ENCODE measurements at places on chromosomes 2 and 18.

- DNase-seq, result no peak
Measured at GRCh38 chr18:36451454-36452251, 154.1 kb downstream of the FHOD3 start.

- no peak for DNase-seq
Measured at GRCh38 chr18:55699233-55699765, 111.3 kb upstream of the TCF4 start.

DNA sequence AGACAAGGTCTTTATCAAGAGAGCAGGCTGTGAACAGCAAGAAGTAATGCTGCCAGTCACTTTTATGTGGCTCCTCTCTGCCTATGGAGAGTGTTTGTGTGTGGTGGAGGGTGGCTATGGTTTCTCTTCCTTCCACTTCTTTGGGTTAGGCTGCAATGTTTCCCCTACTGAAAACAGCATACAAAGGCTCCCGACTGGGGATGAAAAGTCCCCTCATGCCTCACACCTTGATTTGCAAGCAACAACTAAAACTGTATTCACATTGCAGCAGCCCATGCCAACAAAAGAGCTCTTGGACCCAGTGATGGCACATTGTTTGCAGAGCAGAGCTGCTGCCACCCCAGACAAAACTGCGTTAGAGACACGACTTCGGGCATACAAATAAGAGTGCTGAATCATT is 301.6 kb downstream of the SLC8A1 start:
- DNase-seq, result no peak

DNA sequence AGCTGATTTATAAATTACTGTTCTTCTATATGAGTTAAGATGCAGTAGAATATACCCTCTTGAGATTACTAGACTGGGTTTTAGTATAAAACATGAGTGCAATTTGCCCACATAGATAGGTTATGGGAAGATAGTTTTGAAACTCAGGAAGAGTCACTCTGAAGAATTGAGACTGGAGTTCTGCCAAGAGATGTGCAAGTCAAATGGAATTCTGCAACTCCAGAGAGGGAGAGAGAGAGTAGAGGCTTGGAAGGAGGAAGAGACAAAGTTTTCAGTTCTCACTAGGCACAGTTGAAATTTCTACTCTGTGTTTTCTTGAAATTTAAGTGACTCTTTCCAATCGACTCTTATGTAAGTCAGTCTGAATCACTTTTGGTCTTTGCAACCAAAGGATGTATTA is 878.8 kb downstream of the TSN start:
- DNase-seq, result no peak

- no peak for DNase-seq
Measured at GRCh38 chr2:219997341-219997851, 370.0 kb downstream of the SLC4A3 start.

- no peak for DNase-seq
Measured at GRCh38 chr2:29417630-29418029, 302.4 kb downstream of the CLIP4 start.

- no peak for DNase-seq
Measured at GRCh38 chr2:685421-685820, 8.2 kb upstream of the TMEM18 start.

DNA sequence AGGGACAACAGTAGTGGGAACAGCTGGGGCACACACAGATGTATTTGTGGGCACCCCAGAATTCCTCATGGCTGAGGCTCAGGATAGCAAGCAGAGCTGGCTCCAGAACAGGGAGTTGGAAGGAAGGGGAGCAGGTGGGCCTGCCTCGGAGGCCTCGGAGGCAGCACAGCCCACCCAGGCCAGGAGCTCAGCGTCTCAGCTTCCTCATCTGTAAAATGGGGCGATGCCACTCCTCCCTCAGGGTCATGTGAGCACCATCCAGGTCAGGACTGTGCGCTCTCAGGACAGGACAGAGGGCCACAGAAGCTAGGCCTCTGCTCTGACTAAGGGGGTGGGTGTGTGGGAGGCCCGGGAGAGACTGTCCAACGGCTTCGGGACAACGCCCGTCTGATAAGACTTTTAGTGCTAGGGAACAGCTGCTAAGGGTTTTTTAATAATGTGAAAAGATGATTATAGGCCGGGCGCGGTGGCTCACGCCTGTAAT is 106.2 kb downstream of the HDAC4 start:
- DNase-seq, result no peak

DNA sequence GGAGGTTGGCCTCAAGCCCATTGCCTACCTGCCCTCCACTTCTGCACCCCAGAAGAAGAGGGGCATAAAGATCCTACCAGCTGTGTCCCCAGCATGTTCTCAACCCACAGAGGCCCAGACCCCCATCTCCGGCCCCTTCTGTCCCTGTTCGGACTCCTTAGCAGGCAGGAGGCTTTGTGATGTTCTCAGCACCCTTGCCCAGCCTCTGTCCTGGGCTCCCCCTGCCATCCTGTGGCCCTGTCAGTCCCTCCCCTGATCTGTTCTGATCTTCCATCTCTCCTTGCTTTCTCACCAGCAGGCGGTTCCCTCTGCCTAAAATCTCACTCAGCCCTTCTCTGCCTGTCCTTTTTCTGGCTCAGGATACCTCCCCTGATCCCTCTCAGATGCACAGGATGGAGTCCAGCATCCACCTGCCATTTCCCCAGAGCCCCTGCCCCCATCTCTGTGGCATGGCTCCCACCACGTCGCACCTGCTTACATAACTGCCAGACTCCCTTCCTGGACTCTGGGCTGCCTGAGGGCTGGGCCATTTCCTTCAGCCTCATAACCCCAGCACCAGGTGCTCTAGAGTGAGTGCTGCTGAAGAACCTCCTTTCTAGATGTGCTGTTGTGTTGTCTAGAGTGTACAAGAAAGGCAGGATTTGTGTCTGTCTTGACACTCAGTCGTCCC is 134.0 kb downstream of the CTIF start:
- no peak for DNase-seq

DNA sequence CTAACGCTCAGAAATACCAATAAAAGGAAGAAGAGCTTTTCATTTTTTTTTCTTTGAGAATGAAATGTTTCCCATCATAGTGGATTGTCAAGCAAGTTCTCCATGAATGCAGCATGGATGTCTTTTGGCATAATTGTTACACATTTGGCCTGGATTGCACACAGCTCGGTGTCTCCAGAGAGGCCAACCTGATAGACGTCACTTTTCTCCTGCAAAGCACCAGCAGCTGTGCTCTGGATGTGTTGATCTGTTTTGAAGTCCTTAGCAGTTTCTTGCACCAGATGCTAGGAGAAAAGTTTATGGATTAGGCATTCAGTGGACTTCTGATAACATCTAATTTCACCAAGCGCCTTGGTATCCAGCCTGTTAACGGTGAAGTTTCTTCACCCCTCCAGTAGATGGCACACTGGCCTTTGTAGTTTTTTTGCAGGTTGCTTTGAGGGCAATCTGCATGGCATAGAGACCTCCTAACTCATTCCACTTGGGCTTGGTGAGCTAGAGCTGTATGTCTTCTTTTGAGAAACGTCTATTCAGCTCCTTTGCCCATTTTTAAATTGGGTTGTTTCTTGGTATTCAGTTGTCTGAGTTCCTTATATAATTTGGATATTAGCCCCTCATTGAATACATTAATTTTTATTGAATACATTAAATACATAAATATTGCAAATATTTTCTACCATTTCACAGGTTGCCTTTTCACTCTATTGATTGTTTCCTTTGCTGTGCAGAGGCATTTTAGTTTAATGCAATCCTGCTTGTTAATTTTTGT is 59.7 kb downstream of the PTH2R start:
- DNase-seq, result no peak

DNA sequence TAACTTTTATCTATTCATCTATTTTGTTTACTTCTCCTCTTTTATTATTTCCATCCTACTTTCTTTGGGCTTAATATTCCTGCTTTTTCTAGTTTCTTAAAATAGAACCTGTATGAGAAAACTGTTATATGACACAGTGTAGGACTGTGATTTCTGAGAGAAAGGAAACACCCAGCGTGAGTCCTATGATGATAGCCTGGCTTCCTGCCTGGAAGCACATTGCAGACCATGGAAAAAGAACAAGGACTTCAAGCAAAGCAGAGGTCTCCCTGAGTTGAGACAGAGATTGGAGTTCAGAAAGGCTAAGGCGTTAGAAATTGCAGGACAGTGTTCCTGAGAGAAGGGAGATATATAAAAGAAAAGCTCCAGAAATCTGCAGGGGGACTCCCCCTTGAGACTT is 7.8 kb downstream of the RBM44 start:
- no peak for DNase-seq

GRCh38 chr18:23963443-23964165 is 51.0 kb upstream of the TTC39C start:
- no peak for DNase-seq

DNA sequence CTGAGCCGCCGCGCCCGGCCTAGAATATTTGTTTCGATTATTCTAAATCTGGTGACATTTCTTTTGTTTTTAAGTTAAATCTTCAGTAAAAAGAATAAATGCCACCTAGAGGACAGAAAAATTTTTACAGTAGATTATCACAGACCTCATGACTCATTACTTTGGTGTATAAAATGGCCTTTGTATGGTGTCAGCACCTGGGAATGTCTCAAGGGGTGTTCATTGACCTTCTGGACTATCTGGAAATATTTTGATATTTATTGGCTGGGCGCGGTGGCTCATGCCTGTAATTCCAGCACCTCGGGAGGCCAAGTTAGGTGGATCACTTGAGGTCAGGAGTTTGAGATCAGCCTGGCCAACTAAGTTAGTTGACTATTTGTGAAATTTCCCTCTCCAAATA is 30.3 kb upstream of the SLC30A6 start:
- DNase-seq, result no peak

- no peak for DNase-seq
Measured at GRCh38 chr18:26926066-26926675, 60.7 kb upstream of the AQP4 start.

GRCh38 chr2:237774811-237775553 is 23.6 kb upstream of the RBM44 start:
- no peak for DNase-seq

DNA sequence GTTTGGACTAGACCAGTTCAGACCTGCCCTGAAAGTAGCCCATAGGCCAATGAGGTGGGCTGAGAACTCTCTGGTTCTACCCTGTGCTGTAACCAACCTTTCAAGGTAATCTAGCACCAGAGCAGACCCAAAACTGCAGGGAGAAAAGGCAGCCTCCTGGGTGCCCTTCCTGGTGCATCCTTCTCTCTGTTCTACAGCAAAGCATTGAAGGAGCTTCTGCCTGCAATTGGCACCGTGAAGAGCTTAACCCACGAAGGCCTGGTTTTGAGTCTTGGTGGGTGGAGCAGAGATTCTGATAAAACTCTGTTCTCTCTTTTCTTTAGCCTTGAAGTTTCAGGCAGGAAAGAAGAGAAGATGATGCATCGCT is 55.5 kb downstream of the LIPG start:
- DNase-seq, result no peak

DNA sequence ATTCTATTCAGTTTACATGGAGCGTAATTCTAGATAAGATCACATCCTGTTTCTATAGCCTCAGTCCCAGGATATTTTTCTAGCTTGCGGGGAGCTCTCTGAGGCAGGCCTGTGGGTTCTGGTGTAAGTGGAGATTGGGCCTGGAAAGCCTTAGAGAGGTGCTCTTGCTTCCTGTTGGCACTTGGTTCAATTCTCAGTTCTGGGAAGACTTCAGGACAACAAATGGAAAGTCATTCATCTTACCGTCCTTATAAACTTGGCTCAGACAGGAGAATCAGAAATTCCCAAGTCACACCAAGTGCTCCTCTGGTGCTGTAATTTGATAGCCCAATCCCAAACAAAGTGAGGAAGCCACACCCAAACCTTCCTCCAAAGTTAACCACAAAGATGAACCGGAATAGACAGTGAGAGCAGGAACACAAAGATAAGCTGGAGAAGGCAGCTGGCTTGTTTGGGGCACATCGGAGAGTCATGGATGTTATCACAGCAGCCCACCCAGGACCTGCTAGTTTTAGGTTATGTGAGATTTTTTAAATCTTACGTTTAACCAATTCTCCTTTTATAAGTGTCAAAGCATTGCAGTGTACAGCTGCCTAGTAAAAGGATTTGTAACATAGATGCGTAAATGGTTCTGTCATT is 144.3 kb upstream of the MAP3K20 start:
- no peak for DNase-seq

GRCh38 chr2:36951574-36951973 is 14.8 kb downstream of the STRN start:
- no peak for DNase-seq

- no peak for DNase-seq
Measured at GRCh38 chr18:2883076-2883735, 36.4 kb downstream of the EMILIN2 start.

DNA sequence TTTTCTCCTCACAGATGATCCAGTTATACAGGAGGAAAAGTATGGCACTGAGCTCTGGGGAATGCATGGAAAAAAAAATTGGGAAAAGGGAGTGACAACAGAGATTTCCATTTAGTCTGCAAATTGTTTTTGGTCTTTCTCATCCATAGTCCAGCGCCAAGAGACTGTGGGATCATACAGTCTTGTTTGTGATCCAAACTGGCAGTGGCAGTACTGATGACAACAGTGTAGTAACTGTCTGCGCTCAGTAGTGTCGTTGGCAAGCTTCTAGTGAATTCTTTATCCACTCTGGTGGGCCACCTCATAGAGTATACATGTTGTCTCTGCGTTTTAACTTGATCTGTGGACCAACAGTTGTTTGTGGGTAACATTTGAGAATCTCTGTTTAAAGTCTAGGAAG is 37.9 kb downstream of the GALNT1 start:
- no peak for DNase-seq

DNA sequence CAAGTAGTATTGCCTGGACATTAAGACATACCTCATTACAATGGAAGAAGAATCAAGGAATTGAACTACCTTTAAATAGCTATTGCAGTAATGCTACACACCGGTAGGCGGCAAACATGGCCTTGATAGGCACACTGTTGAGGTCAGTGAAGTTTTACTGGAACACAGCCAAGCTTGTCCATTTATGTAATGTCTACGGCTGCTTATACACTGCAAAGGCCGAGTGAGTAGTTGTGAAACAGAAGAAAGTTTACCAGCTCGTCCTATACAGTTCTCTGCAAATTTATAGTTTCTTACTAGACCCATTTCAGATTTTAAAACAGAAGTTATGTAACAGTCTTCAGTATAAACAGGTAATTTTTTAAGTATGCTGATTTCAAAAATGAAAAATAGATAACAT is 38.8 kb downstream of the PPP4R1 start:
- no peak for DNase-seq

DNA sequence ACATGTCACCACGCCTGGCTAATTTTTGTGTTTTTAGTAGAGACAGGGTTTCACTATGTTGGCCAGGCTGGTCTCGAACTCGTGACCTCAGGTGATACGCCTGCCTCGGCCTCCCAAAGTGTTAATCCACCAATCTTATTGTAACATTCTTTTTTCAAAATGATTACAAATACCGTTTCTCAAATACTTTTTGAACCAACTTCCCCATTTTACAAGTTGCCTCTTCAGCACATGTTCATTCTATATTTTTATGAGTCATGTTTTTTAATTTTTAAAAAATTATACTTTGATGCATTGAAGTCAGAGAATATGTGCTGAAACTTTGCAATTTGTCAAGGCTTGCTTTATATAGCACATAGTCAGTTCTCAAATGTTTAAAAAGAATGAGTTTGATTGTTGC is 58.2 kb downstream of the QPCT start:
- no peak for DNase-seq

Measured in cortex of kidney (tissue), 1 donor.